Activated CD4-positive, alpha-beta T cell treated with anti-CD3 and anti-CD28 coated beads for 48 hours (primary cell): ENCODE measurements at places on chromosomes 1 and 21.

DNA sequence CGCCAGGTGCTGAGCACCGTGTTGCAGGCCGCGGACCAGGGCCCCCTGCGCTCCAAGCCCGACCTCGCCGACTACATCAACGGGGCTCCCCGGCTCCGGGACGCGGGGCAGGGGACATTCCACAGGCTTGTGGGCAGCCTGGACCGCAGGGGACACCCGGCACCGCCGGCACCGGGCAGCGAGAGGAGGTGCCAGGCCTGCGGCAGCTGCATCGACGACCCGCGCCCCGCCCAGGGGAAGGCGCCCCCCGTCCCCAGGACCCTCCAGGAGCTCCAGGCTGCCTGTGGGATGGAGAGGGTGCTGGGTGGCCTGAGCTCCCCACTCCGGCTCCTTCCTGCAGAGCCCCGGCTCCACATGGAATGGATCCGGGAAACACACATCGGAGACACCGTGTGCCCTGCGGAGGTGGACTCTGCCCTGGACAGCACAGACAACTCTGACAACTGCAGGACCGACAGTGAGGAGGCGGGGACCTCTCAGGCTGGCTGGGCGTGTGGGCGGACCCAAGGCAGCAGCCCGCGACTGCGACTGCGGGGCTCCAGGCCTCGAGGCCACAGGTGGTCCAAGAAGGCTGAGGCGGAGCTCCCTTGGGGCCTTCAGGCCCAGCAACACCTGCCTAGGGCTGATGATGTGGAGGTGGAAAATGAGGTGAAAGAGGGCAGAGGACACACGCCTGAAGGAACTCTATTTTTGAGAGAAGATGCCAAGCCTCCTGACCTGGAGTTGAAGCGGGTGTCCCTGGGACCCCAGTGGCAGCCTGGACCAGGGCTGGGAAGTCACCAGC, 22.8 kb downstream of the KIAA1614 start:
- no peak for DNase-seq

- no peak for DNase-seq
Observed at GRCh38 chr1:14842361-14842760, 243.9 kb downstream of the KAZN start.

GRCh38 chr1:31532173-31532572, 44.1 kb upstream of the TINAGL1 start:
- no peak for DNase-seq

GRCh38 chr1:188325211-188325610, 1496.5 kb downstream of the PLA2G4A start:
- DNase-seq: no peak

DNA sequence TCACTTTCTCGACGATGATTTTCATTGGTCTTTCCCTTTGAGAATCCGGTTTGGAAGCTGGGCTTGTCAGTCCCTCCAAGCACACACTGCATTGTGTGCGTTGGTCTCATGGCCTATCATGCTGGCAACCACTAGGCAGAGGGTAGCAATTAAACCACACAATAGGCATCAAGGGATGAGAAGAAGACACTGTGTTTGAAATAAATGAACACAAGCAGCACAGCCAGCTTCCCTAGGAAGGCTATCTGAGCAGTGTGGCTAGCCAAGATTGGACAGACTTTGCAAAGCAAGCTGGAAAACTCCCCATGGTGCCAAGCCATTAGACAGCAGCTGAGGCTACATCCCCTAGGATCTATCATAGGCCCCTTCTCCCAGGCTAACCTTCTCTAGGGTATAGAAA, 288.7 kb downstream of the NUF2 start:
- no peak for DNase-seq

GRCh38 chr1:12215118-12215961, 14.5 kb upstream of the VPS13D start:
- DNase-seq: no peak

- DNase-seq: peak; percentile 68
Observed at GRCh38 chr1:160618763-160619274, 28.0 kb downstream of the SLAMF1 start.

- peak; percentile 51 for DNase-seq
Observed at GRCh38 chr21:36859744-36860501, 106.5 kb downstream of the HLCS start.
